ENCODE measurements at places on chromosomes 2 and 18.

GRCh38 chr2:225998653-225999052 is 599.1 kb downstream of the NYAP2 start:
- no peak for DNase-seq

- no peak for DNase-seq
Observed at GRCh38 chr2:48274040-48274439, 255.9 kb upstream of the STON1 start.

DNA sequence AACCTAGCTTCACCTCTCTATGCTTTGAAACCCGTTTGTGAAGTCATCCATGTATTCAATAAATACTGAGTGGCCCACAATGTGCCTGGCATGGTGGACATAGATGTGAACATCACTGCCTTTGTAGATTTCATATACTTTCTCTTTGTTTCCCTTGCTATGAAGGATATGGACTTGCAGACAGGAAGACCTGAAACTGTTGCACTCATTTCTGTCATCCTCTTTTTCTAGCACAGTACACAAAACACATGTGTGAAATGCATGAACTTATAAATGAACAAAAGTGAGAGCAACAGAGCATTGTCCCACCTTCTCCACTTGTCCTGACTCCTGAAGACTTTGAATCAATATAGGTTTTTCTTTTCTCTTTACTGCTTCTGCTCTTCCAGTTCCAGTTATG is 249.4 kb upstream of the LINC00305 start:
- DNase-seq, result no peak

GRCh38 chr2:37896319-37896718 is 28.8 kb upstream of the RMDN2 start:
- DNase-seq, result no peak

GRCh38 chr2:124501575-124502152 is 476.6 kb downstream of the CNTNAP5 start:
- DNase-seq, result no peak
